ENCODE measurements at places on chromosomes 5 and 9.
A peak's percentile ranks its signal among the peaks of the same experiment; 100 is the strongest.

GRCh38 chr9:89695441-89695891, 90.7 kb downstream of the GADD45G start:
- no peak for DNase-seq

- no peak for DNase-seq
Measured at GRCh38 chr5:56638768-56639238, 176.5 kb upstream of the MAP3K1 start.

- DNase-seq: no peak
Measured at GRCh38 chr5:68297656-68298055, 82.1 kb downstream of the PIK3R1 start.

- DNase-seq: no peak
Measured at GRCh38 chr5:113075019-113075418, 98.4 kb downstream of the DCP2 start.

GRCh38 chr5:143479394-143479793, 75.9 kb upstream of the NR3C1 start:
- DNase-seq: no peak

- peak; percentile 58 for DNase-seq
Measured at GRCh38 chr9:83583151-83584014, 39.6 kb upstream of the IDNK start.

DNA sequence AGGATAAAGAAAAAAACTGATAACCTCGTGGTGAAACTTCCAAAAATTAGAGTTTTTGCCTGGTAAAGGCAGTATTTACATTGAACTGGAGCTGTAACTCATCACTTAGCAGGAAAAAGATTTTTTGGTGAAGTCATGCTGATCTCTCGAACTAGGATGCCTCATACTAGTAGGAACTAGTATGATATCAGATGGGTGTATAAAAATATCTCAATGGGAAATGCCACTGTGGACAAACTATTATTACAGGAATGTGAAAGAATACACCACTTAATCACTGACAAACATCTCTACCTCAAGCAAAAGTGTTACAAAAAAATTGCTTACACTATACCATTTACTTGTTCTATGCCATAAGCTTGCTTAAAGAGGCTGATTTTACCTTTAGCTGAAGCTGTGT, 28.4 kb downstream of the RFX3 start:
- DNase-seq: peak; percentile 72

- peak; percentile 42 for DNase-seq
Measured at GRCh38 chr9:85522459-85523092, 219.2 kb downstream of the AGTPBP1 start.

DNA sequence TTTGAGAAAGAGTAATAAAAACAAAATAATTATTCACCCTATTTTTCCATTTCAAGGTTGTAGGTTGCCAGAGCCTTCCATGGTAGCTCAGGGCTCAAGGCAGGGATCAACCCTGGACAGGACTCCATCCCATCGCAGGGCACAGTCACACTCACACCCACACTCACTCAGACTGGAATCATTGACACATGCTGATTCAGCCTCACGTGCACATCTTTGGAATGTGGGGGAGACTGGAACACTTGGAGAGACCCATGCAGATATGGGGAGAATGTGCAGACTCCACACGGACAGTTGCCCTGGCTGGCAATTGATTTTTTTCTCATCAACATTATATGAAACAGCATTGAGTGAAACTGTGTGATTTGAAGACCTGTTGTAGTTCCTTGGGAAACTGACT, 234.1 kb downstream of the ADGRV1 start:
- peak; percentile 5 for DNase-seq

- peak; percentile 49 for DNase-seq
Measured at GRCh38 chr9:121735793-121736770, 84.6 kb downstream of the DAB2IP start.

Measured in fibroblast of skin of right quadriceps (primary cell).